Smooth muscle cell of the pulmonary artery (primary cell): ENCODE measurements at places on chromosomes 16 and 17. TPM values are rescaled to one million over a fixed set of nuclear protein-coding genes. Genes with fewer than 3 reads are reported as not detected.

Gene RHBDF1
- 67.0 and 69.4 TPM in 2 replicates for total RNA-seq

Gene CLEC19A
- total RNA-seq, result not detected in 2 replicates

Gene HASPIN
- 1.1 and 1.9 TPM in 2 replicates for total RNA-seq

Gene ZNHIT3
- total RNA-seq, result 14.1 and 16.7 TPM in 2 replicates

Gene CDRT15L2
- not detected in 2 replicates for total RNA-seq

Gene DBNDD1
- total RNA-seq, result 1.9 and 5.4 TPM in 2 replicates

Gene SEPTIN1
- 0.13 and 0.17 TPM in 2 replicates for total RNA-seq

Gene ABI3
- total RNA-seq, result 0.17 and 0.20 TPM in 2 replicates

Gene SLC12A3
- total RNA-seq, result not detected in 2 replicates

Gene ASPHD1
- 8.8 and 12.8 TPM in 2 replicates for total RNA-seq

Gene PLEKHG4
- 34.1 and 51.4 TPM in 2 replicates for total RNA-seq

Gene ACSF2
- total RNA-seq, result 17.5 and 36.8 TPM in 2 replicates

Gene DNASE1
- 23.7 and 26.2 TPM in 2 replicates for total RNA-seq

Gene TNFSF13
- 1.4 and 2.4 TPM in 2 replicates for total RNA-seq

Gene ZP2
- total RNA-seq, result not detected in 2 replicates

Gene DPEP3
- total RNA-seq, result not detected in 2 replicates

Gene CCDC144A
- total RNA-seq, result 8.8 and 11.7 TPM in 2 replicates

Gene TVP23B
- 101 and 117 TPM in 2 replicates for total RNA-seq

Gene NEUROD2
- not detected in 2 replicates for total RNA-seq

Gene CD300A
- not detected in 2 replicates for total RNA-seq

Gene KRTAP4-1
- total RNA-seq, result not detected in 2 replicates

Gene MYLK3
- total RNA-seq, result 0.13 and 0.26 TPM in 2 replicates

Gene DNAI2
- total RNA-seq, result not detected in 2 replicates

Gene ACSM2A
- not detected in 2 replicates for total RNA-seq

Gene PMFBP1
- total RNA-seq, result under 0.01 TPM in 1 of 2 replicates, not detected in the other

Gene MT4
- not detected in 2 replicates for total RNA-seq

Gene PRR15L
- total RNA-seq, result not detected in 2 replicates

Gene LYRM9
- total RNA-seq, result 3.1 and 3.3 TPM in 2 replicates

Gene NPIPB8
- 0.13 and 0.52 TPM in 2 replicates for total RNA-seq

Gene KRT36
- total RNA-seq, result not detected in 2 replicates

Gene HCRT
- total RNA-seq, result not detected in 2 replicates

Gene QRICH2
- total RNA-seq, result 5.0 and 5.5 TPM in 2 replicates

Gene IRF8
- not detected in 2 replicates for total RNA-seq

Gene MT1X
- total RNA-seq, result 16.5 and 18.4 TPM in 2 replicates

Gene GUCY2D
- not detected in 2 replicates for total RNA-seq

Gene TBKBP1
- 9.9 and 12.5 TPM in 2 replicates for total RNA-seq

Gene OMG
- total RNA-seq, result 0.26 and 0.30 TPM in 2 replicates

Gene HBA2
- not detected in 2 replicates for total RNA-seq

Gene PYDC1
- total RNA-seq, result not detected in 2 replicates

Gene HSPB9
- total RNA-seq, result 0.07 TPM in 2 replicates

Gene ZSCAN10
- total RNA-seq, result not detected in 2 replicates

Gene EZH1
- 20.6 and 21.3 TPM in 2 replicates for total RNA-seq

Gene CHD9NB
- total RNA-seq, result 2.7 and 4.4 TPM in 2 replicates

Gene NF1
- 79.4 and 98.5 TPM in 2 replicates for total RNA-seq

Gene TBC1D3K
- 0.07 TPM in 1 of 2 replicates, not detected in the other for total RNA-seq

Gene AOC3
- total RNA-seq, result 1.3 and 5.9 TPM in 2 replicates

Gene PIRT
- total RNA-seq, result not detected in 2 replicates

Gene CPNE7
- total RNA-seq, result 1.3 and 16.1 TPM in 2 replicates

Gene EVPLL
- not detected in 2 replicates for total RNA-seq

Gene MT1G
- total RNA-seq, result 1.3 TPM in 1 of 2 replicates, not detected in the other

Gene SOST
- total RNA-seq, result 8.8 and 20.9 TPM in 2 replicates

Gene PDE6G
- not detected in 2 replicates for total RNA-seq

Gene TM4SF5
- not detected in 2 replicates for total RNA-seq

Gene MEIOC
- total RNA-seq, result 0.07 TPM in 1 of 2 replicates, not detected in the other

Gene TMEM219
- total RNA-seq, result 81.6 and 84.1 TPM in 2 replicates

Gene PLD6
- total RNA-seq, result 2.4 and 5.4 TPM in 2 replicates
